Mesenchymal stem cell (in vitro differentiated cells and primary cell): ENCODE measurements at places on chromosomes 7 and 10.

GRCh38 chr10:25176421-25176968, 1.7 kb downstream of the GPR158 start:
- no peaks in the 10 kb centered on the region for H3K36me3 ChIP-seq
- no peak overlapping the region for H3K27ac ChIP-seq
- no peak for DNase-seq
- H3K4me1 ChIP-seq: peaks cover 16% of the 10 kb centered on the region

GRCh38 chr10:8403711-8404371, 349.4 kb downstream of the GATA3 start:
- no peaks in the 10 kb centered on the region for H3K27me3 ChIP-seq
- H3K36me3 ChIP-seq: no peaks in the 10 kb centered on the region
- DNase-seq: no peak
- no peaks in the 10 kb centered on the region for H3K4me1 ChIP-seq

- H3K27ac ChIP-seq: no peak overlapping the region
- H3K4me3 ChIP-seq: peak overlapping the region; percentile 47
- no peaks in the 10 kb centered on the region for H3K27me3 ChIP-seq
- peak; percentile 23 for DNase-seq
These were observed 572 bp upstream of the BHLHA15 start for GRCh38 chr7:98210513-98211220.

GRCh38 chr10:110420401-110421193, 77.1 kb upstream of the DUSP5 start:
- H3K36me3 ChIP-seq: no peaks in the 10 kb centered on the region
- no peak overlapping the region for H3K27ac ChIP-seq
- H3K4me1 ChIP-seq: peaks cover 18% of the 10 kb centered on the region
- no peak overlapping the region for H3K4me3 ChIP-seq
- no peaks in the 10 kb centered on the region for H3K27me3 ChIP-seq

GRCh38 chr7:4020086-4020485, 662.0 kb upstream of the FOXK1 start:
- H3K4me1 ChIP-seq: no peaks in the 10 kb centered on the region
- H3K4me3 ChIP-seq: no peak overlapping the region
- no peaks in the 10 kb centered on the region for H3K27me3 ChIP-seq
- no peak overlapping the region for H3K27ac ChIP-seq
- no peak for DNase-seq

DNA sequence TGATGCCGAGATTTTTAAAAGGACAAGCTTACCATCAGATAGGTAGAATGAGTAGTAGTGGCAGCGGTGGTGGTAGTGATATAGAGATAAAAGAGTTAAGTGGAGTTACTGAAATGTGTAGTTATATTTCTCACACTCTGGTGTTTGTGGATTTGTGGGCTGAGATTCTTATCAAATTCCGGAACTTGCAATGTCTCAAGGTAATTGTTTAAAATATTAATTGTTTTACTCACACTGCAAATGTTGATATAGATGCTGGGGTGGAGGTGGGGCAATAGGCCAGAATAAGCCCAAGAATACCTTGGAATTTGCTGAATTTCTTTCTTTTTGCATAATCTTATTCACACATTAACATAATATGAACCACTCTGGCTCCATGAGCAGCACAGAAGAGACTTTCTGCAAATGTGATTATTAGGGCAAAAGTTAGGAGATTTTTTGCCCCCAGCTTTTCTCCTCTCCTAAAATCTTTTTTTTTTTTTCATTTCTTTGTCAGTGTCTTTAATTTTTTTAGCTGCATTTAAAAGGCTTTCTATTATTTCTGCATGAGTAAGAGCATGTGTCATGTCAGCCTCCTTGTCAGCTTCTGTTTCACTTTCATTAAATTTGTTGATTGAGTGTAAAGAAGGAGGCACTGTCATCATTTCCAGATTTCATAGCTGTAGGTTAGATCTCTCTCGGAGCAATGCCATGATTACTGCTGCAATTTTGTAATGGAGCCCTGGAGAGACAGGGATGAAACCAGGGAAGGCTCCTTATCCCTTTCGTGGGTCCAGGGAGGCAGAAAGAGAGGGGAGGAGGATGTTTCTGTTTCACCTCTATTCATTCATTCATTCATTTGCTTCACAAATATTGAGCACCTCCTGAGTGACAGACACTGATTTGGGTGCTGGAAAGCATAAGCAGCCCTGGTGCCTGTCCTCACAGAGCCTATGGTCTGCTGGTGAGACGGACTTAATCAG, 13.1 kb upstream of the SGMS1 start:
- no peaks in the 10 kb centered on the region for H3K36me3 ChIP-seq
- H3K27me3 ChIP-seq: no peaks in the 10 kb centered on the region
- H3K27ac ChIP-seq: no peak overlapping the region
- DNase-seq: no peak
- H3K4me1 ChIP-seq: peaks cover 2% of the 10 kb centered on the region

GRCh38 chr10:48937796-48938195, 1.8 kb downstream of the LRRC18 start:
- no peaks in the 10 kb centered on the region for H3K36me3 ChIP-seq
- no peak for DNase-seq
- peaks cover 11% of the 10 kb centered on the region for H3K27me3 ChIP-seq

DNA sequence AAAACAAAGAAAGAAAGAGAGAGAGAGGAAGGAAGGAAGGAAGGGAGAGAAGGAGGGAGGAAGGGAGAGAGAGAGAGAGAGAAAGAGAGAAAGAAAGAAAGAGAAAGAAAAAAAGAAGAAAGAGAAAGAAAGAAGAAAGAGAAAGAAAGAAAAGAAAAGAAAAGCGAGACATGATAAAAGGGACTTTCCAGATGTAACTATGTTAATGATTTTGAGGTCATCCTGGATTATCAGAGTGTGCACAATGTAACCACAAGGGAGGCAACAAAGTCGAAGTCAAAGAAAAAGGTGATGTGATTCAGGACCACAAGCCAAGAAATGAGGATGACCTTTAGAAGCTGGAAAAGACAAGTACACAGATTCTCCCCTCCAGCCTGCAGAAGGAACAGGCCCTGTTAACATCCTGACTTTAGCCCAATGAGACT, 48.9 kb upstream of the PAX2 start:
- H3K27ac ChIP-seq: no peak overlapping the region
- peaks cover 59% of the 10 kb centered on the region for H3K27me3 ChIP-seq
- H3K4me1 ChIP-seq: no peaks in the 10 kb centered on the region
- no peak overlapping the region for H3K4me3 ChIP-seq
- no peaks in the 10 kb centered on the region for H3K36me3 ChIP-seq
- no peak for DNase-seq

DNA sequence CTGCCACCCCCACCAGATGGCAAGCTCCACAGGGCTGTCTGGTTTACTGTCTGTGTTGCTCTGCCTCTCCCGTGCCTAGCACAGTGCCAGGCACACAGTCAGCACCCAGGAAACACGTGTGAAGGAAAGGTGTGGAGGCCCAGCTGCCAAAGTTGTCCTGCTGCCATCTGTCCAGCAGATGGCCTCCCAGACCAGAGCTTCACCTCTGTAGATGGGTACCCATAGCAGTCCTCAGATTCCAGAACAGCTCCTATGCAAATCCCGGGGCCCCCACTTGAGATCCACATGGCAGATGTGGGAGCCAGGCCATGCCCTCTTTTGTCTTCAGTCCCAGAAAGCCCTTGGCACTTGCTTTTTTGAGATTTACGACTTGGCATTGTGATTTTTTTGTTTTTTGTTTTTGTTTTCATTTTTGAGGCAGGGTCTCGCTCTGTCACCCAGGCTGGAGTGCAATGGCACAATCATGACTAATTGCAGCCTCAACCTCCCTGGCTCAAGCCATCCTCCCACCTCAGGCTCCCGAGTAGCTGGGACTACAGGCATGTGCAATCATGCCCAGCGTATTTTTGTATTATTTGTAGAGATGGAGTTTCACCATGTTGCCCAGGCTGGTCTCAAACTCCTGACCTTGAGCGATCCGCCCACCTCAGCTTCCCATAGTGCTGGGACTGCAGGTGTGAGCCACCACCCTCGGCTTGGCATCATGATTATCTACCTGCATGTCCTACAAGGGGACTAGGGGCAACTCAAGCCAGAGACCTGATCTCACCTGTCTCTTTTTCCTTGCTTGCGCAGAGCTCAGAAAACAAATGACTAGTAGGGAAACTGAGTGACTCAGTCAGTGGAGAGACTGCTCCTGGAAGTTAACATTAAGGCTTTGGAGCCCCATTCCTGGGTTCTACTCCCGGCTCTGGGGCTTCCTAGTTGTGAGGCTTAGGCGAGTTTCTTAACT, 16.9 kb upstream of the PALD1 start:
- peaks cover 17% of the 10 kb centered on the region for H3K4me1 ChIP-seq
- peaks cover 30% of the 10 kb centered on the region for H3K27me3 ChIP-seq
- H3K36me3 ChIP-seq: no peaks in the 10 kb centered on the region
- no peak overlapping the region for H3K27ac ChIP-seq
- H3K4me3 ChIP-seq: no peak overlapping the region

DNA sequence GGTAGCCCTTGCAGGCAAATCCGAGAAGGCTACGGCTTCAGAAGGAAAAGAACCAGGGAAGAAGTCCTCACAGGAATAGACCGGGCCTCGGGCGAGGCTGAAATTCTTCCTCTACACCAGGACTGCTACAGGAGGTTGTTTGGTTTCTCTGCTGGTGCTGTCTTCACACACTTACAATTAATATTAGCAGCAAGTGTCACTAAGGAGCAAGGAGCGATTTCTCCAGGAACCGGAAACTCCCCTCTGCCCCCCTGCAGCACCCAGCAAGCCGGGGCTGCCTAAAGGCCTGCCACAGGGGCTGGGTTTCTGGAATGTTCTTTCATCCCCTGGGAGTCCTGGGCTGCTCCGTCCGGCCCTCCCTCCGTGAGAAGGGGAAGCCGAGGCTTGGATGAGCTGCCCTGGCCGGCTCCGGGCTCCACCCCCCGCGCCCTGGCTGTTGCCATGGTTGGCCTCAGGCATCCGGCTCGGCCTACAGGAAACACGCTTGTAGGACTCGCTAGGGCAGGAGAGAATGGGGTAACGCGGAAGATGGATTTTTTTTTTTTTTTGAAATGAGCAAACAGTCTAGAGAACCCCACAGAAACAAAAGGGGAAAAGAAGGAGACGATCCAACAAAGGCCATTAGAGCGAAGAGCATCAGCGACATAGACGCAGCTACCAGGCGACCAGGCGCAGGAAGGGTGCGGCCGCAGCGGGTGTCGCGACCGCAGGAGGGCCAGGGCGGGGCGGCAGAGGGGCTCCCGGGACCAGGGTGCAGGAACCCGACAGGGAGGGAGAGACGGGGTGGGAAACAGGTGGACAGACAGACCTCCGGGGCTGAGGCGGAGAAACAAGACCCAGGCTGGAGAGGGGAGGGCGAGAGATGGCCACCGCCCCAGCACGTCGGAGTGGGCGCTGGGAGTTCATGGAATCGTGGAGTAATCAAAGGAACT, 33.0 kb downstream of the EN2 start:
- H3K27ac ChIP-seq: no peak overlapping the region
- no peaks in the 10 kb centered on the region for H3K36me3 ChIP-seq
- H3K4me1 ChIP-seq: peaks cover 13% of the 10 kb centered on the region
- no peak for DNase-seq
- H3K4me3 ChIP-seq: peak overlapping the region; percentile 72

- no peaks in the 10 kb centered on the region for H3K4me1 ChIP-seq
- DNase-seq: no peak
- peaks cover 19% of the 10 kb centered on the region for H3K27me3 ChIP-seq
- H3K4me3 ChIP-seq: no peak overlapping the region
These were observed 41.5 kb upstream of the PRSS58 start for GRCh38 chr7:142299237-142299781.

DNA sequence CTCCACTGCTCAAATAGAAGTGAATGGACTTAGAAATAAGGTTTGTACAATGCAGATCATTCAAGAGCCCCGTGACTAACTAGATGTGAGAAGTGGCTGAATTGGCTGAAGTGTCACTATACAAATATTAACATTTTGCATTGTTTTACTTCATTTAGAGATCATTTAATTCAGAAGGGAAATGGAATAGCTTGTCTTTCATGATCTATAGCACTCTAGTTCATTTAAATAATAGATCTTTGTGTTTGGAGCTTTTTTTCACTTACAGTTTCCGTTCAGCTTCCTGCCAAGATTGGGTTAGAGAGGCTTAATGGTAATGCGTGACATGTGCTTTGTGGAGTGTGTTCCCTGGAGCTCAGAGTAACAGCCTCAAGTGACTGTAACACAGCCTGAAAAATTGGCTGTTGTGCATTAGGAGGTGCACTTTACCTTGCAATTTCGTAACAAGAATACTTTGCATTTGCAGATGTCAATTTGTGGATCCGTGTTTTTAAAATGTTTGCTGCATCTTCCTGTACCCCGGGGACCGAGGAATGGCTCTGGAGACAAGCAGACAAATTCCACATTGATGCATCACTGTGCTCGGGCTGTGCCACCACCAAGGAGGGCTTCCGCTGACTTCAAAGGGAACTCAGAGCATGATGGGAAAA, 170.3 kb downstream of the NRP1 start:
- H3K27me3 ChIP-seq: no peaks in the 10 kb centered on the region
- no peaks in the 10 kb centered on the region for H3K36me3 ChIP-seq
- H3K27ac ChIP-seq: peak overlapping the region; percentile 82
- no peak overlapping the region for H3K4me3 ChIP-seq
- H3K4me1 ChIP-seq: peaks cover 8% of the 10 kb centered on the region

DNA sequence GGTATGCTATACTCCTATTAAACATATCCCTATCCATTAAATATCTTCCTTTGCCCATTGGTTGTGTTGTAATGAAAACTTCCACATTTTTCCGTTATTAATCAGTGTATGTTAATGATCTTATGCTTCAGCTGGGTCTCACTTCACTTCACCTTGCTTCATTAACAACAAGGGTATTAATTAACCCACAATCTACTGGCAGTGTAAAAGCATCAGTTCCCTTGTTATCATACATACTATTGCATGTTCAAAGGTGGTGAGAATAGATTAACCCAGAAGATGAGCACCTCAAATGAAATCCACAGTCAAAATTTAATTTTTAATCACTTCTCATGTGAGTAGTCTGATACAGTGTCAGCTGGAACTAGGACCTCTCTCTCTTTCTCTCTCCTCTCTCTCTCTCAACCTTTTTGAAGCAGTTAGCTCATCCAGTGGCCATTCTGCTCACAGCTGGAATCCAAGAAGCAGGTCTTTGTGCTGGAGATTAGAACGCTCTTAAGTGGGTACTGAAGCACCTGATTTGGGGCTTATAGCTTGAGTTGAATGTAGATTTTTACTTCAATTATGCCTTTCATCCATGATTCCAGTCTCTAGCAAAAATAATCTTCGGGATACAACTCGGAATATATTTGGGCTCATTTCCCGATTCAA, 172.3 kb downstream of the RAPGEF5 start:
- H3K4me3 ChIP-seq: no peak overlapping the region
- peaks cover 4% of the 10 kb centered on the region for H3K27me3 ChIP-seq
- H3K27ac ChIP-seq: no peak overlapping the region
- no peaks in the 10 kb centered on the region for H3K4me1 ChIP-seq
